ENCODE measurements at places on chromosomes 16 and 17.

DNA sequence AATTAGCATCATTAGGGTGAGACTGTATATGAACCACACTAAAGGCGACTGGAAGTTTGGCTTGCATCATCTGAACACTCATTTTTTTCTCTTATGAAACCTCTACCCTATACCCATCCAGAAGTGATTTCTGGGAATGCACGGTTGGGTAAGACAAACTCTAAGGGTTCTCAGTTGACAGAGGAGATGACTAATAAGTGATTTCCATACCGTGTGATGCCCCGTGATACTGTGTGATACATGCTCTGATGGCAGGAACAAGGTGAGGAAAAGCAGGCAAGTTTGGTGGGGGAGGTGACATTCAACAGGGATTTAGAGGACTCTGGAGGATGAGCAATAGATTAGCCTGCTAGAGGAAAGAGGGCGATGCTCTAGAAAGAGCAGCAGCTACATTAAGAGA, 156.4 kb upstream of the CCL2 start:
- no peak for DNase-seq

- no peak for DNase-seq
Observed at GRCh38 chr16:69108064-69108904, 2.8 kb downstream of the HAS3 start.

DNA sequence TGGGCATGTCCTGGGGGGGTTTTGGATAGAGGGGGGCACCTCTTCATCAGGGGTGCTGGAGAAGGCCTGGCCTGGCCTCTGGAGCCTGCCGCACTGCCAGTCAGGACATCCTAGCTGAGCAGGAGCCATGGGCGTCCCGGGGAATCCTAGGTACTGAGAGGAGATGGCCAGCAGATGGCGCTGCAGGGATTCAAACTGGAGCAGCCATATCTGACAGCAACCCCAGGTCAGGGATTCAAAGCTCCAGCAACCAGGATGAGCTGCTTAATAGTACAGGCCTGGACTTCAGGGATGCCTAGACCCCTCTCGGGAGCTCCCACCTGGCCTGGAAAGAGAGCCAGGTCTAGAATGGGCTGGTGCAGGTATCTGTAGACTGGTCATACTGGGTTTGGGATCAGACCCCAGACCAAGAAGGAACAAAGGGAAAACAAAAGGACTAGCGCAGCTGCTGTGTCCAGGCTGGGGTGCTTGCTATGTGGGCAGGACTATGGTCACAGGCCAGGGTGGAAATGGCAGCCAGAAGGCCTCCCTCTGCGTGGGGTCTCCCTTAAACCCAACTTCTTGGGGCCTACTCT, 306.9 kb upstream of the RBFOX1 start:
- DNase-seq = peak; percentile 73

GRCh38 chr16:31083081-31083480, 5.7 kb downstream of the PRSS53 start:
- DNase-seq = no peak

DNA sequence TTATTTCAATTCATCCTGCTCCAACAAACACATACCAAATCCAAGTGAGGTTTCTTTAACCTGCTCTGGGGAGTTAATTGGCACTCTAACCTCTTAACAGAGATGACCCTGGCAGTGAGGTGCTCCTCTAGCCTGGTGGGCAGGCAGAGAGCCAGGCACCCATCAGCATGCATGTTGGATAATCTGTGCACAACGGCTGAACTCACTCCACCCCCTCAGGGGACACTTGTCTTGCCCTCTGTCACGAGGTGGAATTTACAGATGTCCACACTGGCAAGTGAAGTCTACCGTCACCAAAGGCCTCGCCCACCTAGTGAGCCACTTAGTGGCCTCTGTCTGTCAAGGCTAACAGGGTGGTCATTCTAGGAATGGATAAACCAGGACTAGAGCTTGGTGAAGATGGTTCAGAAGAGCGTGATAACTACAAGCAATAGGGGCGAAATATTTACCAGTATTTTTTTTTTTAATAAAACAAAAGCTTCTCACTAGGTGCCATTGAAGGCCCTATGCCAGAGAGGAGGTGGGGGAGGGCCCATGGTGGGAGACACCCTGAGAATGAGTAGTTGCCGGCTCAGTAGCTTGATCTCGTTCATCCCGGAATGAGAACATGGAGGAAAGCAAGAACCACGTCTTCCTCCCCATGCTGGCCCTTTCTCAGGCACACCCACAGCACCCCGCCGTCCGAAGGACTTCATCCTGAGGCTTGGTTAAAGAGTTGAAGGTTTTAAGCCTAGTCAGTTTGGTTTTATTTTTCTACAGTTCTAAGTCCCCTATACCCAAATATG, 25.2 kb downstream of the PLD6 start:
- no peak for DNase-seq

DNA sequence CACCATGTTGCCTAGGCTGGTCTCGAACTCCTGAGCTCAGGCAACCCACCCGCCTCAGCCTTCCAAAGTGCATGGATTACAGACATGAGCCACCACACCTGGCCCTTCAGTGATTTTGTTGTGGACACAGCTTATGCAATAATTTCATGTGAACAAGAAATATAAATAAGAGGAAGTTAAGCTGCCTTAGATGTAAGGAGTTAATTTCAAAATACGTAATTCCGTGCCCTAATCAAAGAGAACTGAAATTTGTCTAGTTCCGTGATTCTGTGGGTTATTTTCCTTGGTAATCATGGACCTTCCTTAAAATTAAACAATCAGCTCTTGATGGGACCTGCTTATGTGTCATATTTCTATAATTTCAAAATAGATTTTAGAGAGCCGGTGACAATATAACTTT, 11.9 kb downstream of the TVP23A start:
- DNase-seq = no peak

DNA sequence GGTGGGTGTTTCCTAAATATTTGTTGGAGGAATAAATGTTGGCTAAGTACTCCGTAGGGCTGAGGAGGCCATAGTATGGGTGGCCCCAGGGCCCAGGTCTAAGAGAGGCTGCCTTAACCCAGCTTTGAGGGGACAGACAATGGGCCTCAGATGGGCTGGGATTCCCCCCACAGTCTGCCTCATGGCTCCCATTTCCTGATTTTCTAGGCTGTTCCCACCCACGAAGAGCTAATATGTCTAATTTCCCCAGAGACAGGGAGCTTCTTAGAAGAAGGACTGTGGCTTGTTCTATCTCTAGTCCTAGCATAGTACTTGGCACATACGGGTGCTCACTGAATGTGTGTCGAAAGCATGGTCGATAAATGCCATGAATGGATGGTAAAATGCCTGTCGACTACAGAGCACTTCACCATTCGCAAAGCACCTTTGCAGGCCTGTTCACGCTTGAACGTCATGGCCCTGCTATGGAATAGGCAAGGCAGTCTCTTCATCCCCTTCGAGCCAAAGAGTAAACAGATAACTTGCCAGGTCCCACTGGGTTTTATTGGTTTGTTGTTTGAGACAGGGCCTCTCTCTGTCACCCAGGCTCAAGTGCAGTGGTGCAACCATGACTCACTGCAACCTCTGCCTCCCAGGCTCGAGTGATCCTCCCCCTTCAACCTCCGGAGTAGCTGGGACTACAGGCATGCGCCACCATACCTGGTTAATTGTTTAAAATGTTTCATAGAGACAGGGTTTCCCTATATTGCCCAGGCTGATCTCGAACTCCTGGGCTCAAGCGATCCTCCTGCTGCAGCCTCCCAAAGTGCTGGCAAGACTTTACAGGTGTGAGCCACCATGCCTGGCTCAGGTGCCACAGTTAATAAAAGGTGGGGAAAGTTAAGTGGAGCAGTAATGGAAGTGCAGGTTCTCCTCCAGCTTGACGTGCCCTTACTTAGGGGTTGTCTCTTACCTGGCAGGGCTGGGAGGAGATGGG, 9.7 kb downstream of the CHAD start:
- DNase-seq = peak; percentile 90

DNA sequence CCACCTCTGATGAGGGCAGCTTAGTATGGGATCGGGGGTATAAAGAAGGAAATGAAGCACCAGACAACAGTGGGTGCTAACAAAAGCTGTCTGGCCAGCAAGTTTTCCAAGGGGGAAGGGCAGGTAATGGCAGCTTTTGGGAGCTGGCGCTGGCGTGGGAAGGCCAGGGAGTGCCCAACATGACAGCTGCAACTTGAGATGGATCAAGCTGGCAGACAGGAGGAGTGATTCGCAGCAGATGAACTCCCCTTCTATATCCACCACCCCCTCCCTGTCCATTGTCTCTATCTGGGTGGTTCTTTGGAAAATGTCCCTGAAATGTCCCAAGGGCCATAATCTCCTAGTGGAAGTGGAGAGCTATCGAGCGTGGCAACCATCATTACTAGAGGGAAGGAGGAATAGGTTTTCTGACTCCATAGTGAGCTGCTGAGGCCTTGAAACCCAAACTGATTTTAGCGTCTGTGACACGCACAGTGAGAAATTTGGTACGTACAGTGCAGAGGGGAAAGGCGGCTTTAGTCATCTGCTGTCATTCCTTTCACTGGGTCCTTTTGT, 4.8 kb upstream of the INPP5K start:
- no peak for DNase-seq

DNA sequence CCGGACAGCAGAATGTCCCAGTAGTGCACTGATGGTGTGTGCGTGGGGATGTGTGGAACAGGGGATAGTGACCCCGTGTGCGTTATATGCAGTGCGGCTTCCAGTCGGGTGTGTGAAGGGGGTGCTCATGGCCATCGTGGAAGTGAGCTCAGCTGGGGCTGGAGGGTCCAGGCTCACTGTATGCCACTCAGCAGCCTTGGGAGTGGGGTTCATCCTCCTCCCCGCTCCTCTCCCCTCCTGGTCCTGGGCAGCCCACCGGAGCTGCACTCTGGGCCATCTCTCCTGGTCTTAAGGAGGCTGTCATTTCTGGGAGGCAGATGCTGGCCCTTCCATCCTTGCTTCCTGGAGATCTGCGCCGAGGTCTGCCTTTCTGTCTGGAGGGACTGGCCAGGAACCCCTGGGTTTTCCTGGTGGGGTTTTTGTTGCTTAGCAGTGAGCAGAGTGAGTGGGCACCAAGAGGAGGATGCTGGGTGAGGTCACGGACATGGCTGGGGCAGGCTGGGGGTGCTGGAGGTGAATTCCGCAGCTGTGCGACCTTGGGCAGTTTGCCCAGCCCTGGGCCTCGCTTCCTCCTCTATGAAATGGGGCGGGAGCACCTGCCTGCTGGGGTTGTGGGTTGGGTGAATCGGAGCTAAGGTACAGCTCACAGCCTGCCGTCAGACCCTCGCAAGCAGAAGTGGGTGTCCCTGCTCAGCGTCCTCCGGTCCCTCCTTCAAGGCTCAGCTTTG, 164.1 kb downstream of the SEC14L1 start:
- DNase-seq = no peak

GRCh38 chr16:53458635-53459034, 24.4 kb downstream of the RBL2 start:
- no peak for DNase-seq

- peak; percentile 90 for DNase-seq
Observed at GRCh38 chr16:69031877-69032301, 73.6 kb upstream of the HAS3 start.

- DNase-seq = no peak
Observed at GRCh38 chr17:77616254-77616731, 342.2 kb upstream of the TNRC6C start.

DNA sequence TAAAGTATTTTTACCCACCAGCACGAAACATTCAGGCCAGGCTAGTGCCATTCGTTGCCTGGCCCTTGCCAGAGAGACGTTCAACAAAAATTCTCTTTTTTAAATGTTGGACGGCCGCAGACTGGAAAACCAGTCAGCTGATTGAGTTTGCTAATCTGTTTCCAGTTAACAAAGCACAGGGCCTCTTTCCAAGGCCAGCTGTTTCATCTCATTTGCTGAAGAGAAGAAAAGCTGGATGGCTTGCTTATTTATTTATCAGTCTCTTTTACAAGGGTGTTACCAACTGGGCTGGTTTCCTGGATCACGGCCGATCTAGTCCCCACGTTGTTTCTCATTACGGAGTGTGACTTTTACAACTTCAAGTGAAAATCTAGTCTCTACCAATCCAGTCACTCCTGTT, 418.7 kb upstream of the DYNLRB2 start:
- no peak for DNase-seq

- DNase-seq = no peak
Observed at GRCh38 chr16:1010251-1010650, 28.7 kb downstream of the SOX8 start.

- DNase-seq = no peak
Observed at GRCh38 chr17:64466019-64466735, 17.3 kb downstream of the MILR1 start.

- no peak for DNase-seq
Observed at GRCh38 chr17:70375406-70375805, 206.1 kb downstream of the KCNJ2 start.

GRCh38 chr16:65619606-65620005, 497.7 kb upstream of the CDH11 start:
- no peak for DNase-seq

DNA sequence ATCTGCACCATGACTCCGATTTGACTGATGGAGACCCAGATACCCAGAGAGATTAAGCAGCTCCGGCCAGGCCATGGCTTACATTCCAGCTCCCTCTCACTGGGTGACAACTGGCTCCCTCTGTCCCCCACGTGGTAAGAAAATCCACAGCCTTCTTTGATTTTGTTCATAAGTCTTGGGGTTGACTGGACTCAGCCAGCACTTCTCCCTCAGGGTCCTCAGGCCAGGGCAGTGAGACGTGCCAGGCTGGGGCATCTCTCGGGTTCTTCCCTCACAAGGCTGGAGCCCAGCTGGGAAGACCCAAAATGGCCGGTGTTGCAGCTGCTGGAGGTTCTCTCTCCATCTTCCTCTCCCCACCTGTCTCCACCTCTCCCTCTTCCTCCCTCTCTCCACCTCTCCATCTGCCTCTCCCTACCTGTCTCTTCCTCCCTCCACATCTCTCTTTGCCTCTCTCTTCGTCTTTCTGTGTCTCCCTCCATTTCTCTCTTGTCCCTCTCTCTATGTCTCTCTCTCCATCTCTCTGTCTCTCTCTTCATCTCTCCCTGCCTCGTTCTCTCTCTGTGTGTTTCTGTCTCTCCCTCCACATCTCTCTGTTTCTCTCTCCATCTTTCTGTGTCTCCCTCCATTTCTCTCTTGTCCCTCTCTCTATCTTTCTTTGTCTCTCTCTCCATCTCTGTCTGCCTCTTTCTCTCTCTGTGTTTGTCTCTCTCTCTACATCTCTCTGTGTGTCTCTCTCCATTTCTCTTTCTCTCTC, 105.3 kb downstream of the FOXL1 start:
- no peak for DNase-seq

DNA sequence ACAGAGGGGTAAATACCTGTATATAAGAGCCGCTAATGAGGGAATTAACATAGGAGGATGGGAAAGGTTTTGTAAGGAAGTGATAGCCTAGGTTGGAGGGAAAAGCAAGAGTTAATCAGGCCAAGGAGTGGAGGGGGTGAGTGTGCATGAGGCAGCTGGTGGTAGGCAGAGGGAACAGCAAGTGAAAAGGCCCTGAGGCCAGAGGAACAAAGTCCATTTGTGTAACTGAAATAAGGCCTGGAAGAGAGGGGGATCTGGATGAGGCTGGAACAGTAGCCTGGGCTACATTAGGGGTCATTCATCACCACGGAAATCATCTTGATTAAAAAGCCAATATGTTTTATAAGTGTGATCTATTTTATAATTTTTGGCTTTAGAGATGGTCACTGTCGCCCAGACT, 45.7 kb downstream of the FZD2 start:
- no peak for DNase-seq

GRCh38 chr16:31386157-31386984, 6.8 kb upstream of the ITGAD start:
- peak; percentile 10 for DNase-seq

Measured in DMS53 (cell line).